T-helper 22 cell (primary cell): ENCODE measurements at places on chromosomes 1 and 21.

DNA sequence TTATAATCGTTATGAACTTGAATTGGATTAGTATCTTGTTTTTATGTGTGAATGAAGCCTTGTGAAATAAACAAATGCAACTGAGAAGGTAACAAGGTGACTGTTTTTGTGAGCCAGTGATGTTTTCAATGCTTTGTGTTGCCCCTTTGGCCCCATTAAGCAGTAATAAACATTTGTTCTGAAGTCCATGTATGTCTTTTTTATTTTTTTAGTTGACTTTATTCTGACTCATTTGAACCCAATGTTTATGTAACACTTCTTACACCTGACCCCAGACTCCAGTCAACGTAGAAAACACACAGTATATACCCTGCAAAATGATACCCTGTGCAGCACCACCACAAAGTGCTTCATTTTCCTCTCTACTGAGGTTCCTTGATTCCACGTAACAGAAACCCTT, 4.6 kb upstream of the CACYBP start:
- DNase-seq: no peak

GRCh38 chr1:171699531-171699930, 42.3 kb downstream of the VAMP4 start:
- no peak for DNase-seq

DNA sequence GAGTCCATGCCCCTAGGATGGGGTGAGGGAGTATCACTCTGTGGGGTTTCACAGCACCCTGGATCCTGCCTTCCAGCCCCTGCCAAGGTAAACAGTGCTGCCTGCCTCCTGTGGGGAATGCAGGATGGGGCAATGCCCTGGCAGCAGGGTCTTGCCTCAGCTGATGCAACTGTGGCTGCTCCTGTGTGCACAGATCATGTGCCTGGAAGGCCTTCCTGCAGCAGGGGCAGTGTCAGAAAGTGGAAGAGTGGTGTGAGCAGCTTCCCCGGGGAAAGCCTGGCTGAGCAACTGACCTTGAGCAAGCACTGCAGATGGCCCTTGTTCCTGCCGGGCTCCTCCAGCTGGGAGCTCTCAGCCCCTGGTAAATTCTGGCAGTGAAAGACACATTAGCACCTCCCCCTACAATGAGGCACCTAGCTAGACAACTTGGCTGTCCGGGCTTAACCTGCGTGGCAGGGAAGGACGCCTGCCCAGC, 9.9 kb downstream of the TOR3A start:
- DNase-seq: no peak

DNA sequence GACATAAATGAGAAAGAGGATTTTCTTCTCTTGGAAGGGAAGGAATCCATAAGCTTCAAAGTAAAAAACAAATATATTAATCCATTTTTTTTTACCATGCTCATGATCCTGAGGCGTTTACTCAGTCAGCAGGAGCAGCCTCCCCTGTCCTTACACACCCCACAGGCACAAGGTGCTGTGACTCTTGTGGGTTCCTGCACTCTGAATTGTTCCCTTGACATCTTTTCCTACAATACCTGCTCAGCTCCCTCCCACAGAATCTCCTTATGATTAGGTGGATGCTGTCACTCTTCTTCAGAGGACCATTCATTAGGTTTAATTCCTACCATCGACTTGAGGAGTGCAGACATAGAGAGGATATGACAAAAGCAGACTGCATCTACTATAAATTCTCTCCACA, 10.1 kb upstream of the PSRC1 start:
- DNase-seq: no peak

DNA sequence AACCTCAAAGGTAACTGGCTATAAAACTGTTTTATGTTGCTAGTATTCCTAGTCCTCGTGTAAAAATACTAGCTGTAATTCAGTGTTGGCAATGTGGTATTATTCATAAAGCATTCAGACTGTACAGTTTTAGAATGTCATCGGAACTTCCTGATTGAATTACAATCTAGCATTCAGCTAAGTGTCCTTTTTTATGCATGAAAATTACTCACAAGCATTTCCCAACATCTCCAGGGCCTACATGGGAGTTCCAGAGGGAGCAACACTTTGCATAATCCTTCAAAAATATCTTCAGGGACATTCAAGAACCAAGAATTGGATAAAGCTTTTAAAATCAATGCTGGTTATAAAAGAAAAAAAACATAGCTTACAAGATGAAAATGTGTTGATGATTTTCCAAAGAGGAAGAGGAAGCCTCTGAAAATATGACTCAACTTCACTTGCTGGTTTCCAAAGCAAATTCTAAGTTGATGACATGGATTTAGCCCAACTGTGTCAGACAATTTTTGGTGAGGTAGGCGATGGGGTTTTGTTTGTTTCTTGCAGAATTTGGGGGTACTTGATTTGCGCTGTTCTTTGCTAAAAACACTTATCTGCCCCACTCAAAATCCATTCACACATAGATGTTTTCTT, 137.8 kb downstream of the SLC44A5 start:
- no peak for DNase-seq

DNA sequence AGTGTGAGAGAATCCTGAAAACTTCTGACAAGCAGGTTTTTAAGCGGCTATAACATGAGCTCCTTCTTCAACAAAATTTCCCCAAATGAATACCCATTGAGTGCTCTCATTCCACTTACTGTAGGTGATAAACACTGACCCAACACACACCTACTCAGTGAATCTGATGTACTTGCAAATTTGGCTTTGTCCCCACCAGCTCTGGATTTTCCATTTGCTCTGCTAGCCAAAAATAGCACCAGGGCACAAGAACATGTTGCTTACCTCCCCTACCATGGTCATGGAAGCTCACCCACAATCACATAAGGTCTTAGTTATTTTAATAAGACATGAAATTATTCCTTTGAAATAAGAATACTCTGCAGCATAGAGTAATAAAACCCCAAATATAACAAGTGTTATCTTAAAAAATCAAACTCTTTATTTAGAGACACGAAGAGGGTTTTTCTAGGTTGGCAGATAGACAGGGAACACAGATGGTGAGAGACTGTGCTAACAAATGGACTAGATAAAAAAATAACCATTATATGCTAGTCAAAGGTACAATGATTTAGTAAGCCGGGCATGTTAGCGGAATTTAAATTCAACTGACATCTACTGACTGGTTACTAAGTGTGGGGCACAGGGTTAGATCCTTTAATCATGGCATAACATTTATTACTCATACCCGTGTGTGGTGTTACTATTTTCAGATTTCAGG, 291.9 kb downstream of the KCNH1 start:
- DNase-seq: no peak

DNA sequence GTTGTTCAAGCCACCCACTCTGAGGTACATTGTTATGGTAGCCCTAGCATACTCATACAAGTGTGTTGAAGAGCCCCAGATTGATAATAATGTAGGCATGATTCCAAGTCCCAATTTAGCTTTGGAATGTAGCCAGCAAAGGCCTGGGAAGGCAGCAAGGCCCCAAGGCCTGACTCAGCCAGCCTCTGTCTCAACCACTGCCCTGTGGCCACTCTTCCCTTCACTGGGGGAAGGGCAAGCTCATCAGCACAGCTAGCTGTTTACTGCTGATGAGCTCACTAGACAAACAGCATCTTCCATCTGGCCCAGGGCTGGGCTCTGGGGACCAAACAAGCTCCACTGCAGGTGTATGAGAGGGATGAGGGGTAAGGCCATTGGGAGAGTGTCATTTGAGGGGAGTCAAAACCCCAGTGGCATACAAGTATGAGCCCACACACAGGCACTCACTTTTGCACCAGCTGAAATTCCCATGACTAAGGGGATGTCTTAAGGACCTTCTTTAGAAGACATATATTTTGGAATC, 2.2 kb upstream of the IRF6 start:
- DNase-seq: no peak

GRCh38 chr1:216890871-216891270, 167.6 kb upstream of the ESRRG start:
- DNase-seq: no peak

- no peak for DNase-seq
These were observed 24.1 kb downstream of the SHISA4 start for GRCh38 chr1:201912832-201913231.

- DNase-seq: peak; percentile 48
These were observed at the start of gene SAMD11 for GRCh38 chr1:923131-923990. TSS of gene SAMD11 (plus strand) at chr1:923923. CDS start at chr1:924432, 509 bp downstream.

DNA sequence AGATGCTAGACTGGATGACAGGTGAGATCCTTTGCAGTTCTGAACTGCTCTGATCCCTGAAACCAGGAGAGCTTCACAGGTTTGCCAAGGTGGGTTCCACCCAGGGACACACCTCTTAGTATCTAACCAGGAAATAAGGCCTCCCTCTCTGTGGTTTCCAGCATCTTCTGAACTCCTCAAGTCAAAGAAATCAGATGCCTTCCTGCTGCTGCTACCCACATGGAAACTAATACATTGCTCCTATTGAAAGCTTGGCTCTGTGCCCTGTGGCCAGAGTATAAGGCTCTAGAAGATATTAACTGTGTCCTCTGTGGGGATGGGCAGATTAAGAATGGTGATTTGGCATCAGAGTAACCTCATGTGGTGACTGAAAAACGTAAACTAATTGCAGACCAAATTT, 75.0 kb upstream of the MRPS6 start:
- no peak for DNase-seq

- no peak for DNase-seq
These were observed 38.0 kb downstream of the NFIA start for GRCh38 chr1:61120246-61120840.

DNA sequence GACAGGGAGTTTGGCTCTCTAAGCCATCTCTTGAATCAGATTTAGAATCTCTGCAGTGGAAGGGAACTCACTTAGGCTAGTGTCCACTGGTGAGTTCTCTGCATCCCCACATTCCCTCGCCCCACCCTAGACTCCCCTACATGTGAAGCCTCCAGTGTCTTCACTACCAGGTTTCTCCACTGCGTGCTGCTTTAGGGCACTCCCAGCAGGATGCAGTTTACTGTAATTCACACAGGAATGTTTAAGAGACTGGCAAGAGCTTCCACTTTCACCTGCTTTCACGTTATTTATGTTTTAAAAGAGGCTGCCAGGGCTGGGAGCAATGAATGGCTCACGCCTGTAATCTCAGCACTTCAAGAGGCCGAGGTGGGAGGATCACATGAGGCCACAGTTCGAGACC, 60.2 kb downstream of the KAZN start:
- DNase-seq: no peak

DNA sequence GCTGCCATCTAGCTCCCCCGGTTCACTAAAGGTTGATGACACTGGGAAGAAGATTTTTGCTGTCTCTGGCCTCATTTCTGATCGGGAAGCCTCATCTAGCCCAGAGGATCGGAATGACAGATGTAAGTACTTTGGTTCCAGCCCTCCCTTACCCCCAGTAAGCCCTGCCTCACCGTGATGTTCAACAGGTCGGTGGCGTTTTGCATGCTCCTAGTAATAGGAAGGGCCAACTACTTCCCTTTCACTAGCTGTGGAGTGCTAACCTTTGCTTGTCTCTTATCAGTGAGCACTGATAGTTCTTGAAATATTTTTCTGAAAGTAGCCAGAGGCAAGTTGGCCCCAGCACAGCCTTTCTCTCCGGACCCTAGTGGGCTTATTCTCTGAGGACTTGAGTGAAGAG, 7.5 kb downstream of the RNF220 start:
- DNase-seq: no peak

DNA sequence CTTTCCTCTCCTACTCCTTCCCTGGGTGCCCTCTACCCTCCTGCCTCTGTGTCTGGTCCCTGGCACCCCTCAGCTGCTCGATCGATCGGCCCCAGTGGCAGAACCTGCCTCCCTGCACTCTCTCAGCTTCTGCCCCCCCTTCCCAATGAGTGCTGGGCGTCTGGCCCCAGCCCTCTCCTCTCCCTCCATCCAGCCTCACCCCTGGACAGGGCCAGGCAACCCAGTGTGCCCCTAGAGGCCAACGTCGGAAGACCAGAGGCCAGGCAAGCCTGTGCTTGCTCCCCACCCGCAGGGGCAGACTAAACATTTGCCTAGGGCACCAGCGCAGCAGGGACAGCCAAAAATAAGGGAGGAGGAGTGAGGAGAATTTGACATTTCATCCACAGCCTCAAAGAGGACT, 43.5 kb downstream of the LGR6 start:
- DNase-seq: no peak

GRCh38 chr1:167722152-167722869, 529 bp downstream of the MPZL1 start:
- peak; percentile 12 for DNase-seq

- no peak for DNase-seq
These were observed 41.3 kb upstream of the OSBPL9 start for GRCh38 chr1:51575406-51576084.

DNA sequence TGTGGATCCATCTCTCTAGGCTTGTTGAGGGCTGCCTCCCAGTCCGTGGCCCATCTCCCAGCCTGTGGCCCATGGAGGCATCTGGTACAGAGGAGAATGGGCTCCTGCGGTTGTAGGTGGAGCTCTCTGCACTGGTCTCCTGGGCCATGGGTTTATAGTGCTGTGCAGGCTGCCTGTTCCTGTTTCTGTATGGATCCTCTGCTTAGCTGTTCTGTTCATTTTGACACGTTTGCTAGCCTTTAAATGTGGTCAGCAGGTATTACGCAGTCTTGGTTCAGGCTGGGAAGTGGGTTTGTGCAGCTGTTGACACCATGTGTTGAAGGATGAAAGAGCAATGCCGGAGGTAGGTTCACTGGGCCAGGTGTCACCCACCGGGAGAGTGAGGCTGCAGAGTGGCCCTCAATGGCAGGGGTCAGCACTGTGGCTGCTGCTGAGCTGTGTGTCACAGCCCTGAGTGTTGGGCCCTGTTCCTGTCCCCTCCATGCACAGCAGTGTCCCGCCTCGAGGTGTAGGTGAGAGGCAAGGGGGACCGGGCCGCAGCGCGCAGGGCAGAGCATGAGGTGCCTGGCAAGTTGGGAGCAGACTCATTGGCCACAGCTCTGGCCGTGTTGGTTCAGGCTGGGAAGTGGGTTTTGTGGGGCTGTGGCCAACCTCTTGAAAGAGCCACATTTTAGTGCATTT, 39.0 kb downstream of the SNAP47 start:
- no peak for DNase-seq
